DMS79 treated with DMSO at 0.1 percent for 48 hours (cell line): ENCODE measurements at places on chromosomes 3 and 15.

DNA sequence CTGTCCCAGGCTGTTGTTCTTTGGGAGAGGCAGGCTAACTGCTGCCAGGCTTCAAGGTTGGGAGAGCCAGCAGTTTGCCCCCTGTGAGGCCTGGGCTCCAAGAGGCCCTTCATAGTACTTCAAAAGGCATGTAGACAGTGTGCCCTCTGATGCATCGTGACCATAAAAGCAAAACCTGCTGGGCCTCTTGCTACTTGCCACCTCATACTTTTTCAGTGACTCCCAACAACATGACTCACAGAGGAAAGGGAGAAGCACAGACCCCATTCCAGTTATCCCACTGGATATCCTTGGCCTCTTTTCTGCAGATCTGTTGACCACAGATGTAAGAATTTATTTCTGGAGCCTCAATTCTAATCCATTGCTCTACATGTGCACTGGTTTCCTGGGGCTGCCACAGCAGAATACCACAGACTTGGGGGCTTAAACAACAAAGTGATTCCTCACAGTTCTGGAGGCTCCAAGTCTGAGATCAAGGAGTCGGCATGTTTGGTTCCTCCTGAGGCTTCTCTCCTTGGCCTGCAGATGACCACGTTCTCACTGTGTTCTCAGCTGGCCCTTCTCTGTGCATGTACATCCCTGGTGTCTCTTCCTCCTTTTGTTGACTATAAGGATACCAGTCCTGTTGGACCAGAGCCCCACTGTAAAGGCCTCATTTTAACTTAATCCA lies 8.9 kb upstream of the NSMCE3 start:
- no peak for DNase-seq

DNA sequence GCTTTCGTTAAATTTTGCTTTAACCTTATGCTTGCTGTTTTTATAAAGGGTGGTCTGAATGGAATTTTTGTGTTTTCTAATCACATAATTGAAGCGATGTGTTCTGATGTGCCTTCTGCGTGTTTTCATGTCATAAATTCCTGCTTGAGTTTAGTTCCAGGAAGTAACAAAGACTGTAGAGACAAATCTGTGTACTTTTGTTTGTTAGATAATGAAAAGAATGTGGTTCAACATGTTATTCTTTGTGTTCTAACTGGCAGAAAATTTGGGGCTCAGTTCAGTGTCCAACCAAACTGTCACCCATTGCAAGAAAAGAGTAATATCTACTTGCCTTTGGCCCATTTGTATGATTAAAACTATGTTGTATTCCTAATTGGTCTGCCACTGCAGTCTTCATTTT lies 324.0 kb downstream of the DIPK2A start:
- no peak for DNase-seq

GRCh38 chr3:171591070-171591469 lies 130.9 kb upstream of the TNIK start:
- no peak for DNase-seq

GRCh38 chr3:126911162-126912026 lies 71.5 kb upstream of the PLXNA1 start:
- DNase-seq: no peak

GRCh38 chr15:68503213-68503612 lies 71.2 kb upstream of the ITGA11 start:
- DNase-seq: no peak

DNA sequence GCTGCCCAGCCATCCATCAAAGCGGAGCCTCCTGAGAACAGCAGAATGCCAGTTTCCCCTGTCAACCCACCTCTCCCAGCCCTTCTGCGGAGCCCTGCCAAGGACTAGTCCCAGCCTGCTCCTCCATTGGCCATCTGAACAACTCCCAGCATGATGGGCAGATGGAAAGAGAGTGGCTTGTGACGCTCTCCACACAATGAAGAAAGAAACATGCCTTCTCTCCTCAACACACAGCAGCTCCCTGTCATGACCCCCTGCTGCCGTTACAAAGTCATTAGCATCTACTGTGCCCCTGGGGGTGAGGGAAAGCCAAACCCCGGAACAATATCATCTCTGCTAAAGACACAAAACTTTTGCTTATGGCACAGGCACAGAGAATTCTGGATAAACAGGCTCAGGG lies 33.6 kb downstream of the MECOM start:
- DNase-seq: no peak

DNA sequence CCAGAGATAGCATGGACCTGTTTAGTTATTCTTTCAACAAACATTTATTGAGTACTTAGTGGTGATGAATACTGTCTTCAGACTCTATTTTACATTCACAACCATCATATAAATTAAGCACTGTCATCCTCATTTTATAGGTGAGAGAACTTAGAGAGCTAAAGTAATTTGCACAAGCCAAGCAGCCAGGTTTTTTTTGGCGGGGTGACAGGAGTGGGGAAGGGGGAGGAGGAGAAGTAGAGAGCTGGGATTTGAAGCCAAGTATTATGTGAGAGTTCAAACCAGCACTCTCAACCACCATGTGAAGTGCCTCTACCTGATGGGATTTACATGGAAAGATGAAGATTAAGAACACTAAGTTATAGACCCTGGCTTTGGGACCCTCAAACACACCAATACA lies 547.4 kb upstream of the IL12A start:
- DNase-seq: peak; percentile 40

- DNase-seq: no peak
These were observed 1.6 kb upstream of the PLD1 start for GRCh38 chr3:171811913-171812335.

GRCh38 chr3:66606868-66607267 lies 106.0 kb upstream of the LRIG1 start:
- DNase-seq: no peak

DNA sequence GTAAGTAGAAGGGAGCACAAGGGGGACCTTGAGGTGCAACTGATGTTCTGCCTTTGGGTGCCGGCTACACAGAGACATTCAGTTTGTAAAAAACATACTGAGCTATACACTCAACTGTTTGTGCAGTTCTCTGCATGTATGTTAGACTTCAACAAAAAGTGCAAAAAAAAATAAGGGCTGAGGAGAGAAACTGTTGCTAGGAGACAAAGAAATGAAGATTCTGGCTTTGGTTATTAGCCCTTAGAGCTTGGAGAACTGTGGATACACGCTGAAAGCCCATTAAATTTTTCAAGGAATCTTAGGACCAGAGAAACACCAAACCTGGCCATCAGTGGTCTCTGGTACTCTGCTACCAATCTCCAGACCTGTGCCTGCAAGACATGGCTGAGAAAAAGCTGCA lies 207.6 kb upstream of the NSMCE3 start:
- DNase-seq: no peak

- no peak for DNase-seq
These were observed 76.2 kb downstream of the LARS2 start for GRCh38 chr3:45464336-45465170.

DNA sequence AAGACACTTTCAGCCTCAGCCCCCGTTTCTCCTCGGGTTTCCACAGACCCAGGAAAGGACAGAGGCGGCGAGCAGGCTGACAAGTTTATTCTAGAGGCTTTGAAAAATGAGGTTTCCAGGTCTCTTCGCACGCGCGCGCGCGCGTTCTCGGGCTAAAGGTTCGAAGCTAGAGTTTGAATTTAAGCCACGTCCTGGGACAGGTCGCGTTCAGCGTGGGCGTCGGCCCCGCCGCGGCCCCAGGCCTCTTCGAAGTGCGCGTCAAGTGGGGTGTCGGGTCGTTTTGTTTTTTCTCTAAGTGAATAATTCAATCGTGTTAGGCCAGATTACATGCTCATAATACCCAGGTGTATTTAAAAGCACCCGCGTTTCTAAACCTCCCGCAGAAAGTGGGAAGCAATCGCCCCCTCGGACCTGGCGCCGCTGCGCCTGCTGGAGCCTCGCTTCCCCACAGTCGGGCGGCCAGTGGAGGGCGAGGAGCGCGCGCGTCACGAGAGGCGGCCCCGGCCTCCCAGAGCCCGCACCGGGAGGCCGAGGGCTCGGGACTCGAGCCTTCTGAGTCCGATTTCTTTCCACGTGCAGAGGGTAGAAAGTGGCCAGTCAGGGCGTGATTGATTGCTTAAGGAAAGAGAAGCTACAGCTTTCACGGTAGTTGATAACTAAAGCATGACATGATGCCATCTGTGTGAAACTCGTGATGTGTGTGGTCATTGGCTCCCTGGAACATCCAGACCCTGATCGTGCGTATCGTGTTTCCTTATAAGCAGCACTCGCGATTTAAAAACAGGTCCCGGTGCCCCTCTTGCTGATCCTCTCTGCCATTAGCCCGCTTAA lies 15.8 kb upstream of the SOX2 start:
- no peak for DNase-seq

DNA sequence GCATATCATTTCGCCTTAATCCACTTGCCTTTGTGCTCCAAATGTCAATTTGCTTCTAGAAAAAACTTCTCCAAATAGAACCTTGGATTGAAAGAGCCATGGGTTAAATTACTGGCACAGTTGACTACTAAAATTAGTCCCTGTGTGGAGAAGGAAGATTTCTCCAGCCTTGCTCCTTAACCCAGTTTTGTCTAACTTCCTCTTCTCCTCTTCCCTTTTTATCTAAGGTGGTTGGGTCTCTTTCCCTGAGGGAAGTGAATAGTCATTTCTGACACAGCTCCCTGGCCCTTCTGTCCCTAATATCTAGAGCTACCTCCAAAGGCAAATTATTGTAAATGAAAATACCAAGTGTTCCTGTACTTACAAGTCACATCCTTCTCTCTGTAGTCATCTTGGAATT lies 527.9 kb upstream of the TBL1XR1 start:
- DNase-seq: no peak

- peak; percentile 37 for DNase-seq
These were observed 63.9 kb downstream of the TMCC1 start for GRCh38 chr3:129829640-129830039.

- DNase-seq: no peak
These were observed 13.3 kb upstream of the PARL start for GRCh38 chr3:183898028-183898431.

- peak; percentile 99 for DNase-seq
These were observed 1022.7 kb downstream of the IGSF11 start for GRCh38 chr3:118011910-118012309.

- no peak for DNase-seq
These were observed 266.2 kb downstream of the ZNF385D start for GRCh38 chr3:21484828-21485144.

DNA sequence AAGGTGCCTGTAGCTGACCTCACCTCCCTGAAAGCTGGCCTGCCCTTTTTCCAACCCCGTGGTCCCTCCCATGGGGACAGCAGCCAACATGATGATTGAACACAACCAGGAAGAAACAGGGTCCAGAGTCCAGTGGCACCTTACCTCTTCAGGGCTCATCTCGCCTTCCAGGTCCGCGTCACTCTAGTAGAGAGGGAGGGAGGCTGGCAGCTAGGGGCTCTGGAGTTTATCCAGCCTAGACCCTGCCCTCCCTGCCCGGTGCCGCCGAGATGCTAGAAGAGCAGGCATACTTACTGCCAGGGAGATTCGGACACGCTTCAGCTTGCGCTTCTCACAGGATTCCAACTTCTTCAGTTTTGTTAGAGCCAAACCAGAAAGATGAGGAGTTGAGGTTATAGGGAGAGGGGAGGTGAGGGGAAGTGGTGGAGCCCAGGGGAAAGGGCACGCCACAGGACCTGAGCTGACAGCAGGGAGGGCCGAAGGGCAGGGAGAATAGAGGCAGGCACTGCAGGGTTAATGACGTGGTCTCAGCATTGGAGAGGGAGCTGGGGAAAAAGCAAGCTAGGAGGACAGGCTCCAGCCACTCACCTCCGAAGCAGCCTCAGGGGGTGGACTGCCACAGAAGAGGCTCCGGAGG lies 9.1 kb downstream of the CLCN2 start:
- DNase-seq: no peak

- DNase-seq: no peak
These were observed 77.2 kb downstream of the TBC1D2B start for GRCh38 chr15:78000091-78000926.

GRCh38 chr3:168213920-168214319 lies 118.2 kb upstream of the GOLIM4 start:
- DNase-seq: no peak

DNA sequence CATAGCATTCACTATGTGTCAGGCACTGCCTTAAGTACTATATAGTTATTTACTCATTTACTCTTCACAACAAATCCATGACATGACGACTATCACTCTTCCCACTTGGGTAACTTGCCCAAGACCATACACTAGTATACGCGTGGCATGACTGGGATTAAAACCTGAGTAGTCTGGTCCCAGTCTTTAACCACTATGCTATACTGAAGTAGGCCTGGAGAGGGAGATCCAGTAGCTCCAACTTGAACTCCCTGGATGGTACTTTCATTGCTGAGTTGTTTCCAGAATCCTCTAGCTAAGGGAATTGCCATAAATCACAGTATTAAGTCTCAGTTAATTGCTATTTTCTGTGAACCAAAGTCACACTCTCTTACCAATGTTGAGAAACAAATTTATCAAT lies 116.2 kb upstream of the LSAMP start:
- no peak for DNase-seq

DNA sequence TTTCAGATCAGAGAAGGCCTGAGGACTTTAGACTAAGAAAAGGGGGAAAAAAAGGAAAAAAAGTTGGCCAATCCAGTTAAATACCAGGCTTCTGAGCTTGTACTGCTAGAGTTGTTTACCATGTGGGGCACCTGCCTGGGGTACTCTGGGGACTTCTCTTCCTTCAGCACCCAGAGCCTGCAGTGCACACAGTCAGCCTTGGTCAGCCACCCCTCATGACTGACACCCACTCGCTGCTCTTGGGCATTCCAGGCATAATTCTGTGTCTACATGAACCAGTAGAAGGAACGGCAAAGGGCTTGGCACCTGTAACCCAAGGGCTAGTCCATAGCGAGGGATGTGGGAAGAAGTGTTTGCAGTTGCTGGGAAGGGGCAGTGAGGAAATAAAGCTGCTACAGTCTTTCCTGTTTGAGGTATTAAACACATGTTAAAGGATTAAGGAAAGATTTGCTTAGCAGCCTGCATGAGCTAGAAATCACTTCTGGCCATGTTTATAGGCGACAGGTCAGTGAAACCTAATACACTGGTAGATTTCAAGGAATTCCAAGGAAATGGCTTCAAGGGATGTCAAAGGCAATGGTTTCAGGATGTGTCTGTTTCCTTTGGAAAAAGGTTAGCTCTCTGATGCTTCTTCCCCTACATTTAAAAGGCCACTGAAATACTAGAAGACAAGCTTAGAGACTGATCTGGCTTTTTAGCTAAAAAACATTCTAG lies 232.5 kb downstream of the CHST2 start:
- no peak for DNase-seq

- DNase-seq: no peak
These were observed 31.2 kb downstream of the SLC22A14 start for GRCh38 chr3:38313263-38313662.
